ENCODE measurements at places on chromosomes 13 and 19. TPM values are rescaled to one million over a fixed set of nuclear protein-coding genes. Genes with fewer than 3 reads are reported as not detected.

RFXAP gene
- total RNA-seq, result 4.4 TPM

APC2 gene
- total RNA-seq, result 0.15 TPM

TSKS gene
- not detected for total RNA-seq

DNAJC15 gene
- 25.9 TPM for total RNA-seq

FFAR1 gene
- not detected for total RNA-seq

HCN2 gene
- total RNA-seq, result 15.3 TPM

FAM124A gene
- 10.0 TPM for total RNA-seq

FOXA3 gene
- not detected for total RNA-seq

GRK1 gene
- total RNA-seq, result 1.3 TPM

LNX2 gene
- total RNA-seq, result 16.7 TPM

RYR1 gene
- total RNA-seq, result 0.65 TPM

CAPS gene
- 2.9 TPM for total RNA-seq

ANGPTL4 gene
- total RNA-seq, result 2.4 TPM

RAB3A gene
- total RNA-seq, result 39.2 TPM

PDE4A gene
- 33.3 TPM for total RNA-seq

DNA sequence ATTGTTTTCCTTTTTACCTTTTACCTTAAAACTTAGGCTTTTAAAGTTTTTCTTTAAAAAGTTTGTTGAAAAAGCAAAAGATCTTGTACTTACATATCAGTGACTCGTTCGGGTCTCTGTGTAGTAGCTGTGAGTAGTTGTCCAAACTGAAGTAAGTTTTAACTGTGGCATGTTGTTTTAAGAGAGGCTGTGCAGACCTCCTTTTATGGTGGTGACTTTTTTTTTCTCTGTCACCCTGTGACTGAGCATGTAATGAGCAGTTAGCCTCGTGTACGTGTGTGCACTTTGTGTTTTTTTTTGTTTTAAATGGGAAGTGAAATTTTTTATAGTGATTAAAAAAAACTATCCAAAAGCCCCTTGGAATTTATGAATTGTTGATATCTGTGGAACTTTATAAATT is at the start of gene GPR183:
TSS of gene GPR183 (minus strand) at position 153 of the 400 bp plus-strand sequence. CDS start 11,254 bp downstream, outside the sequence.
- no peak for DNase-seq

DNA sequence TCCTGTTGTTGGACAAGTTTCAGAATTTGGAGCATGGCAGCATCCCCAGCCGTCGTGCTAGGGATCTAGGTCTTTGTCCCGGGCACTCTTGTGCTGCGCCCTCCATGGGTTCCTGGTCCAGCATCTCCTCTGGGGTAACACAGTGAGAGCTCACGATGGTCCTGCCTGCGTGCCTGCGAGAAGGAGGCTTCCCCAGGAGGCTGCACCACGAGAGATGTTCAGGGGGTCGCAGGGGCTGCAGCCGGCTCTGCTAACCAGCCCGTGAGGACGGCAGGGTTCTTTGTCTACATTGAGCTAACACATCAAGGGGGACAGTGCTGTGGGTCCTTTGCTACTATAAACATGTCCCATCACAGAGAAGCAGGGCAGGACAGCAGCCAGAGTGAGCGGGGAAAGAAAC is 103.9 kb upstream of the SOX1 start:
- no peak for DNase-seq

DNA sequence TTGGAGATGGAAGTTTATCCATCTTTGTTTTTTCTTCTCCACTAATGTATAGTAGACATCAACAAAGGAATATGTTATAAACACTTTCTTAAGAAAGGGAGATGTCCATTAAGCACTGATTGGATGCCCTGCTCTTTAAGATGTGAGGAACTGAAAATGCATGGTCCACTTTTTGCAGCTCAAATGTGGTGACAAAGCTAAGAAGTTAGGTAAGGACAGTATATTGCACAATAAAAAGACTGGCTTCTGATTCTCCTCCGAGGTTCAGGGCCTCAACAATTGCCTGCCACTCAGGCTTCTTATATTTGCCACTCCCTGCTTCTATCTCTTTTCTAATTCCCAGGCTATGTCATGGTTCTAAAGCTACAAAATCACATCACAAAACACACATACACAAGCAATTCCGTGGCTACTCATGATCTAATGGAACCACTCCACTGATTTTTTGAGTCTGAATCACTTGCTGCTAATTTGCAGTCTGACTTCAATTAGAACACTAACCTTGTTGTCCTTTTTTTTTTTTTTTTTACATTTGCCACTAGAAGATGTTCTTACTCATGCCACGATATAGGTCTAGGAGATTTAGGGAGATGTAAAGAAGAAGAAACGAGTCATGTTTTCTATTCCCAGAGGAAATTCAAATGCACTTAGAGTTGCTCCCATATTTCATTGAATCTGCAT is 29.6 kb upstream of the TNFSF11 start:
- DNase-seq, result no peak

GRCh38 chr13:52882785-52883184 is 34.3 kb upstream of the PCDH8 start:
- DNase-seq, result no peak

DNA sequence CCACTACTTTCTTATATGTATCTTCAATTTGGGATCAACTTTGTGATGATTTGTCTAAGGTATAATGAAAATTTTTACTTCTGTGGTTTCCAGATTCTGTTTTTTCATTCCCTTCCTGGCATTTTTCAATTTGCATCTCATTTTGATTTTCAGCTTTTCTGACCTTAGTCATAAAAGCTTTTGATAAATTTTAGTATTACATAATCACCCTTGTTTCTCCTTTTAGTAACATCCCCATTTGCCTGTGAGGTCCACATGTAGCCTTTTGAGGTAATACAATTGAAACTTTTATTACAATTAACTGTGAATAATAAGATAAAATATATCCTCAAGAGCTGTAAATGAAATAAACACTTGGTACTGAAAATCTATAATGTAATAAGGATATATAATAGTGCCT is 31.2 kb downstream of the LACC1 start:
- no peak for DNase-seq

- no peak for DNase-seq
Measured at GRCh38 chr19:18230941-18231734, 4.9 kb upstream of the PDE4C start.

DNA sequence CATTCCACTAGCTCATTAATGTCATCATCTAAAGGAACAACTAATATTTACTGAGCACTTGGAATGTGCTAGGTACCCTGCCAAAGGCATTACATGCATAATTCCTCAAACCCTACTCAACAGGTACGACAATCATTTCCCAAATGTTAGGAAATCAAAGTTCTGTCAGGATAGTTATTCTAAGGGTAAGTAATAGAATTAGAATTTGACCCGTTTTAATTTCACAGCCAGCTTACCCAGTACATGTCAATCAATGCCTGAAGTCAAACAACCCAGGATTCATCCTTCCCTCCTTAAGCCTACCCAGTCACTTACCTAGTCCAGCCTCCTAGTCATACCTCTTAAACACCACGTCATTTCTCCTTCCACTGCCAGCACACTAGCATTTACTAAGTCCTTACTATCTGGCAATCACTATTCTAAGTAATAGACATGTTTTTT is 2.4 kb downstream of the LNX2 start:
- DNase-seq, result no peak

DNA sequence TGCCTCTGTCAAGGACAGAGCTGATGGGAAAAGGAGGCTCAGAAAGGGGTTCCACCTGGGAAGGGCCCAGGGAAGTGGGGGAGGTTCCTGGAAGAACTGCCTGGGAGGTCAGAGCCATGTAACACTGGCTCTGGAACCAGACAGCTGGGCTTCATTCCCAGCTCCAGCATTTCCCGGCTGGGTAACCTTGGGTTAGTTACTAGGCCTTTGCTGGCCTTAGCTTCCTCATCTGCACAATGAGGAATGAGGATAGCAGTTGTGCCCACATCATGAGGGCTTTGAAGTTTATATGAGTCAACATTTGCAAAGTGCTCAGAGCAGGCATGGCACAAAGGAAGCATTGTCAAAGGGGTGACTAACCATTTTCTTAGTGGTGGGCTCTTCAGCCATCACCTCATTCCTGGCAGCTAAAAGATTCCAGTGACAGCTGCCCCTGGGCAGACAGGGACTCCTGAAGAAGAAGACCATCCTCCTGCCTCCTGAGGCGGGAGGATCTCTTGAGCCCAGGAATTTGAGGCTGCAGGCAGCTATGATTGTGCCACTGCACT is 1.7 kb upstream of the DNAJB1 start:
- no peak for DNase-seq

DNA sequence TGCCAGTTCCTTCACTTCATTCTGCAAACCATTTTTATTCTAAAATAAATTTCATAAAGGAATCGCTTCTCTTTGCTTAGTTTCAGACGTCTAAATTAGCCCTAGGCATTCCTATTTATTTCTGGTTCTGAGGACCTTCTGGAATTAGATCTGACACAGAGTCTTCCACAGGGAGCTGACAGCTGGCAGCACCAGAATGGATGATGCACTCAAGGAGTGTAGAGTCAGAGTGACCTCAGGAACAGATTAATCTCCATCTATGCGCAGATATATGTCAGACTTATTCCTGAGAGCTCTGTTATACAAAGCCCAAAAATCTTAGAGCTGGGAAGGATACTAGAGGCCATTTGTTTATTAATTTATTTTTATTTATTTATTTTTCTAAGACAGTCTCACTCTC is 450.8 kb downstream of the HS6ST3 start:
- no peak for DNase-seq

- no peak for DNase-seq
Measured at GRCh38 chr13:63297163-63297562, 1881.5 kb upstream of the PCDH20 start.

GRCh38 chr19:15913830-15914229 is 16.0 kb upstream of the CYP4F2 start:
- DNase-seq, result no peak

- DNase-seq, result no peak
Measured at GRCh38 chr13:43425234-43425633, 361.5 kb downstream of the ENOX1 start.

DNA sequence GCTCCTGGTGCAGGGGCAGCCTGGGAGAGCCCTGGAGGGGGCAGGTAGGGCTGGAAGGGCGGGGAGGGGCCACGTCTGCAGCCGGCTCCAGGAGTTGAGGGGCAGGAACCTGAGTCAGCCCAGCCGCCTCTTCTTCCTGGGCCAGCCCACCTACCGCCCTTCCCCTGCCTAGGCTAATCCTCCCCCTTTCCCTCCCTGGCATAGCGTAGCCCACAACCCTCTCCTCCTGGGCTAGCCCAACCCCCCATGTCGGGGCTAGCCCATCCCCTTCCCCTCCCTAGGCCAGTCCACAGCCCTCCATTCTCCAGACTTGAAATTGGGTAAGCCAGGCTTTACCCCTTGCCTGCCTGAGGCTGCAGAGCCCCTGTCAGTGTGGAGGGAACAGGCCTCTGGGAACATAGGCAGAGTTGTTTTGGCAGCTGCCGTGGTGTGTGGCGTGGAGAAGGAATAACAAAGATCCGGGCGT is 20.6 kb upstream of the WDR18 start:
- DNase-seq, result no peak

DNA sequence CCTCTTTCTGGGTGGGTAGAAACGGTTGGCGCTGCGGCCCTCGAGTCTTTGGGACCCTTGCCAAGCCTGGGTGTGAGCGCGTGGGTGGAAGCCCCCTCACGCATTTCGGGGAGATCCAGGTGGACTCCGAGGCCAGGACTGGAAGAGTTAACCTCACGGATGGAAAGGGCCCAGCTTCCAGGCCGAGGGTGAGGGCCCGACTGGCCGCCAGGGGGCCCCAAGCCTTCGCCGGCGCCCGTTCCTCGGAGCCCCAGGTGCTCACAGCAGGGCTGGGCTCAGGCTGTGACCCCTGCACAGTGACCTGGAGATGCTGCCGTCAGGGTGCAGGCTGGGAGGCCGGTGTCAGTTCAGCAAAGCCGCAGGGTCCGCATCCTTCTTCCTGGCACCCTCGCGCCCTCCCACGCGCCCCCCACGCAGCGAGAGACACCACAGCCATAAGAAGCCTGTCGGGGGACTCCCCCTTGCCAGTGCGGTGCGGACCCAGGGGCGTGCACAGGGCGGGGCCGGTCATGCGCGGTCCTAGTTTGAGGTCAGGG is 34.2 kb upstream of the TMEM255B start:
- DNase-seq, result peak; percentile 83

GRCh38 chr13:28286263-28286662 is 147.9 kb downstream of the PAN3 start:
- no peak for DNase-seq
